Adipose tissue (tissue), 3 donors: ENCODE measurements at places on chromosomes 6 and 20. TPM values are rescaled to one million over a fixed set of nuclear protein-coding genes. Genes with fewer than 3 reads are reported as not detected.

The SLC2A10 gene
- 4.5 TPM for polyA plus RNA-seq

The RBPJL gene
- polyA plus RNA-seq: 0.19 TPM

The OR12D3 gene
- polyA plus RNA-seq: not detected

The OR2H2 gene
- not detected for polyA plus RNA-seq

The F13A1 gene
- polyA plus RNA-seq: 129 TPM

The SLC35F1 gene
- polyA plus RNA-seq: 0.17 TPM

The DDX43 gene
- polyA plus RNA-seq: 0.79 TPM

The ZC3H12D gene
- polyA plus RNA-seq: 0.24 TPM

The CRNKL1 gene
- 4.2 TPM for polyA plus RNA-seq

The RHAG gene
- 0.03 TPM for polyA plus RNA-seq

The C2 gene
- 1.6 TPM for polyA plus RNA-seq

The HAO1 gene
- polyA plus RNA-seq: not detected

The IL17F gene
- polyA plus RNA-seq: not detected

The RBM39 gene
- 107 TPM for polyA plus RNA-seq

The KCNG1 gene
- 0.22 TPM for polyA plus RNA-seq

The SLC17A3 gene
- polyA plus RNA-seq: not detected

The ADGB gene
- polyA plus RNA-seq: not detected

The DDRGK1 gene
- polyA plus RNA-seq: 31.8 TPM

The ACTL10 gene
- polyA plus RNA-seq: 0.61 TPM

The TP53TG5 gene
- 0.04 TPM for polyA plus RNA-seq

The MICB gene
- polyA plus RNA-seq: 3.3 TPM

The RIPPLY2 gene
- polyA plus RNA-seq: 0.07 TPM

The UTRN gene
- polyA plus RNA-seq: 21.8 TPM

The PKIB gene
- 4.5 TPM for polyA plus RNA-seq

The MAS1 gene
- polyA plus RNA-seq: under 0.01 TPM

The SLC26A8 gene
- 0.43 TPM for polyA plus RNA-seq

The SIRPB2 gene
- polyA plus RNA-seq: 0.75 TPM

The SLC17A2 gene
- not detected for polyA plus RNA-seq

The HLA-DRB5 gene
- 1.4 TPM for polyA plus RNA-seq

The ABHD16B gene
- 1.2 TPM for polyA plus RNA-seq

The HLA-A gene
- 264 TPM for polyA plus RNA-seq

The SEL1L2 gene
- 0.89 TPM for polyA plus RNA-seq

The UNC5CL gene
- polyA plus RNA-seq: 0.90 TPM

The ZSCAN23 gene
- 0.18 TPM for polyA plus RNA-seq

The CALHM4 gene
- polyA plus RNA-seq: not detected

The TPD52L1 gene
- 76.6 TPM for polyA plus RNA-seq

The CDSN gene
- not detected for polyA plus RNA-seq

The GSTA2 gene
- polyA plus RNA-seq: 0.22 TPM

The BEND6 gene
- polyA plus RNA-seq: 3.8 TPM

The CST4 gene
- polyA plus RNA-seq: not detected

The NHSL1 gene
- 1.5 TPM for polyA plus RNA-seq

The TTBK1 gene
- 0.10 TPM for polyA plus RNA-seq

The LZTS3 gene
- 18.4 TPM for polyA plus RNA-seq

The CAP2 gene
- 2.2 TPM for polyA plus RNA-seq

The MAPK13 gene
- 10.6 TPM for polyA plus RNA-seq

The STX16 gene
- 35.9 TPM for polyA plus RNA-seq

The NEU1 gene
- polyA plus RNA-seq: 31.5 TPM

The PRKN gene
- 0.41 TPM for polyA plus RNA-seq

The SYCP2 gene
- polyA plus RNA-seq: 1.2 TPM

The MYMX gene
- 2.1 TPM for polyA plus RNA-seq

The MOXD1 gene
- polyA plus RNA-seq: 0.16 TPM

The CGA gene
- 0.08 TPM for polyA plus RNA-seq

The NR2E1 gene
- polyA plus RNA-seq: not detected

The BACH2 gene
- 0.79 TPM for polyA plus RNA-seq

The HNF4A gene
- polyA plus RNA-seq: 13.6 TPM

The TUBB2B gene
- 5.0 TPM for polyA plus RNA-seq

The BIRC7 gene
- not detected for polyA plus RNA-seq

The CGAS gene
- polyA plus RNA-seq: 5.1 TPM

The TINAG gene
- polyA plus RNA-seq: not detected
